ENCODE measurements at places on chromosomes 5 and 9.

GRCh38 chr5:122390694-122391093 is 78.7 kb downstream of the SNCAIP start:
- no peak for DNase-seq

DNA sequence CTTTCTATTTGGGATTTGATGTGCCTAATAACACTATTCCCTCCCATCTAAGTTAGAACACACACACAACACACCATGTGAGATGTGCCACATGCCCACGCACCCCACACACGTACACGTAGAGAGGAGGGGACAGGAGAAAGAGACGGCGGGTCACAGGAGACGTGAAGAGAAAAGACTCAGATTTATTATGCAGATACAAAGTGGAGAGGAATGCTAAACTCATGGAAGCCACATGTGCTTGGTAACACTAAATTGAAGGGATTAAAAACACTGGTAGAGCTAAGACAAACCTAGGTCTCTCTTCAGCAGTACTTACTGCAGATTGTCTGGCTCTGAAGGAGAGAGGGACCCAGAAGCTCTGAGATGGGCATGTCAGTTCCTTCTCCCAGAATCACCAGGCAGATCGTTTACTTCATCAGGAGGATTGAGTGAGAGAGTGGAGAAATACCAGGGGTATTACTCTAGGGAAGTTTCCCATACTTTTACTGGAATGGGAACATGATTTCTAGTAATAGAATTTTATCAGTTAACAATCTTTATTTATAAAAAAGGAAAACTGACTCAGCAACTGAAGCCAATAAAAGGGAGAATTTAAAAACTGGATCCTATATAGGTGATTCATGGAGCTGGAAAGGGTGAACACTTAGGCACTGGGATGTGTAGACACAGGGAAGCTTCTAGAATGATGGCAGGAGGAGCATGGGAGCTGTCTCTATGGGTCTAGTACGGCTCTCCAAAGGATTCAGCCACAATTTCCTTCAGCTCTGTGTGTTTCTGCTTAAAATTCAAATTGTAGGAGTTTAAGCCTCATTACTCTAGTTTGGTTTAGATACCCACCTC is 139.4 kb downstream of the MACIR start:
- no peak for DNase-seq

DNA sequence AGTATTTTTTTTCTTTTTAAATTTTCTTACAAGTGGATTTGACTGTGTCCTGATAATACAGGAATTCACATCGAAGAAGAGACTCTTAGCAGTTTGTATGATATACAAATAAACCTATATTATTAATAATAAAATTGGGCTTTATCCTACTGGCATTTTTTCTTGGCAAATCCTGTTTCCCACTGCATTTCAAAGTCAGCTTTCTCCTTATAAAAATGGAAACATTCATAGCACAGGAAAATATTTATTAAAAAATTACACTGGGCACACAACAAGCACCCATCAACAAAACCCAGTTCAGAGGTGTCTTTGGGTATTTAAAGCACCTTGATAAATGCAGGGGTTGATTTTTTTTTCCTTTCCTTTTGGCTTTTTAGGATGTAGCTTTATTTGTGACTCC is 200.9 kb downstream of the MEF2C start:
- no peak for DNase-seq

DNA sequence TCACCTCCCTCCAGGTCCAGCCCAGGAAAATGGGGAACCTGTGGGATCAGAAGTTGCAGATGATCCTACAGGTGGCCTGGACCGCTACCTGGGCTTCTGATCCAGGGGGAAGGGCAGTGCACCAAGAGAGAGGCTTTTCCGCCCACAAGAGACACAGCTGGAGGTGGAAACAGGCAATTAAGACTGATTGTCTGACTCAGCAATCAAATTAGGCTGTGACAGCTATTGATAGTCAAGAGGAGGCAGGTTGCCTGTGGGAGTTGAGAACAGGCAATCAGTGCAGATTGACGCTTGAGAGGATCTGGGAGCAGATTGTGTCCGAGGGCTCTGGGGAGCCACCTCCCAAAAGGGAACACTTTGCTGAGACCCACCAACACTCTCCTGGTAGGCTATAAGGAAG is 71.1 kb upstream of the SLC44A1 start:
- DNase-seq, result no peak

DNA sequence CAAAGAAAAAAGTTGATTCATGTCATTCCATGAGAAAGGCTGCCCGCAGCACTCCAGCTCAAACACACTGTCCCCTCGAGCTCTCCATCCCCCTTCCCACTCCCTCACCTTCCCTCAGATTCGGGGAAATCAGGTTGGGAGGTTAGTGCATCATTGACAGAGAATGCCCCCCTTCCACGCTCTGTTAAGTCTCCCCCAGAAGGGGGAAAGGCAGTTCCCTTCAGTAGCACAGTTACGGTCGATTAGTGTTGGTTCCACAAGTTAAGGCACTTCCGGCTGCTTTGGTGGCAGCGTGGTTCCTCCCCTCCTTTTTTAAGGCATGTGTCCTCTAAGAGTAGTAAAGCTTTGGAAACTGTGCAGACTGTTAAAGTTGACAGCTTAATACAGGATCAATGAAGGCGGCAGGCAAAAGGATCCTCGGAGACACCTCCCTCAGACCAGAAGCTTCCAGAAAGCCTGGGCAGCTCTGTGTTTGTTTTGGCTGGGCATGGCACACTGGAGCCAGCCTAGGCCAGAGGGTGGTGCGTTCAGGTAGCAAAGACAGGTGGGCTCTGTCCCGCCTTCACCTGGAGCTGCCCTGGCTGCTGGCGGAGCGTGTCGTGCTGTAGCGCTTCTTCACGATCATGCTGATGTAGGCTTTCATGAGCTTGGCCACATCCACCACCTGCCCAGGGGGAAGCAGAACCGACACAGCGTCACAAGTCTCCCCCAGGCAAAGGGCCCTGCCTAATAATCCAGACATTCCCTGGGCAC is 49.5 kb upstream of the RETREG1 start:
- no peak for DNase-seq

GRCh38 chr9:89780959-89781358 is 176.1 kb downstream of the GADD45G start:
- DNase-seq, result no peak

DNA sequence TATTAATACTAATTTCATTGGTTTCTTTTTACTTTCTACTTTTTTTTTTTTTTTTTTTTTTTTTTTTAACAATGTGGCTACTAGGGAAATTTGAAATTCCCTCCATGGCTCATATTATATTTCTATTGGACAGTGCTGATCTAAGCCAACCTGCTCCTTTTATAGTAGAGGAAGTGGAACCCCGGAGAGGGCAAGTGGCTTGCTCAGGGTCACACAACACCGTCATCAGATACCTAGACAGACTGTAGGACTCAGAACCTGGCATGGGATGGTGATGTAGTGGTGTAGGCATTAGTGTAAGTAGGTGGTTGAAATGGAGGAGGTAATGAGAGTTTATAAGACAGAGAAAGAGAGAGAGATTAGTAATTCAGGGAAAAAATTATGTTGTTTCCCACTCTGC is 10.8 kb downstream of the ZNF618 start:
- no peak for DNase-seq

DNA sequence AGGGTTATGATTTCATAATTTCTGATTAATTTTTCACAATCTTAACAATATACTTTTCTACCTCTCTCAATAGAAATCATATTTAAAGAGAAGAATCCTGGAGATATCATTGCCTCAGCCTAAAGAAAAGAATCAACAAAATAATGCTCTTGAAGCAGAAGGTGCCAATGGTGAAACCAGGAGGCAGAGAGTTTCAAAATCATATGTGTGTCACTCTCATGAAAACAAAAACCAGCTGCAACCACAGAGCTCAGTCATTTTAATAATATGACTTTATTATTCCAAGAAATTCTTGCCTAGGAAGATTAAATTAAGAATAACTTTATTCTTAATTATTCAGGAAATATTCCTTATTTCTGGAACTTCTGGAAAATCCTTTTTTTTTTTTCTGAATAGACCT is 266.8 kb upstream of the ACTBL2 start:
- no peak for DNase-seq

DNA sequence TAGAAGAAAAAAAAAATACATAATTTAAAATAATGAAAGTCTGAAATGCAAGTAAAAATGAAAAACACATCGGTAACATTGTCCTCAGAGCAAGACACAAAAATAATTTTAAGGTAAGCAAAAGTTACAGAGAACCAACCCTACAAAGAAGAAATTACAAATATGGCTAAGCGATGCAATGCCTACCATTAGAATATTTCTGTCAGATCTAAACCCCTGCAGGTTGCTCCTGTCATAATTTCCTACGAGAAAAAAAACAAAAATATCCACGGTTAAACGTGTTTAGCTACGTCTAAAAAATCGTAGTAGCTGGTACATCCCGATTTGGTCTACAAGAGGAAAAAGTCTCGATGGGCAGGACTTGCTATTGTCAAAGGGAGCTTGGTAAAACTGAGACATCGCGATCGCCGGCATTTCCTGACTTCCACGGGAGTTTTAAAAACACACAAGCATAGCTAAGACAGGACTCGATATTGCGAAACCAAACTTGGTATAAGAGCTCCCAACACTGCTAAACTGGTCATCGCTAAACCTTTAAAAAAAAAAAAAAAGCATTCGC is 1.1 kb upstream of the ANXA2R start:
- DNase-seq, result no peak

- DNase-seq, result no peak
Measured at GRCh38 chr5:110735556-110735955, 3.3 kb upstream of the SLC25A46 start.

DNA sequence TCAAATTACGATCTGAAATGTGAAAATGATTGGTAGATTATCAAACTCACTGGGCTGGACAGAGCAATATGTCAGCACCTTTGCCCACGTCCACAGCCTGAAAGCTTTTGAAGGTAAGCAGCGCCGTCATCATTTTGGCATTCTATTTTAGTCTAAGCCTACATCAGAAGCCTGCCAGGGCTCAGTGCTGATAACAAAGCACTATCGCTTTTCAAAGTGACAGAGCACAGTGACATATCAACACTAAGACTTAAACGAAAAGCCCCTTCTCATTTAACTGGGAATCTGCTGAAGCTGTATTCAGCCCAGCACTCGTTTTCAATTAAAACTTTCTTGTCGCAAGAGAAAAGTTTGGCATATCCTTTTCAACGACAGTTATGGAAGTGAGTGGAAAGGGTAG is 1076.3 kb downstream of the PTPRD start:
- DNase-seq, result no peak

DNA sequence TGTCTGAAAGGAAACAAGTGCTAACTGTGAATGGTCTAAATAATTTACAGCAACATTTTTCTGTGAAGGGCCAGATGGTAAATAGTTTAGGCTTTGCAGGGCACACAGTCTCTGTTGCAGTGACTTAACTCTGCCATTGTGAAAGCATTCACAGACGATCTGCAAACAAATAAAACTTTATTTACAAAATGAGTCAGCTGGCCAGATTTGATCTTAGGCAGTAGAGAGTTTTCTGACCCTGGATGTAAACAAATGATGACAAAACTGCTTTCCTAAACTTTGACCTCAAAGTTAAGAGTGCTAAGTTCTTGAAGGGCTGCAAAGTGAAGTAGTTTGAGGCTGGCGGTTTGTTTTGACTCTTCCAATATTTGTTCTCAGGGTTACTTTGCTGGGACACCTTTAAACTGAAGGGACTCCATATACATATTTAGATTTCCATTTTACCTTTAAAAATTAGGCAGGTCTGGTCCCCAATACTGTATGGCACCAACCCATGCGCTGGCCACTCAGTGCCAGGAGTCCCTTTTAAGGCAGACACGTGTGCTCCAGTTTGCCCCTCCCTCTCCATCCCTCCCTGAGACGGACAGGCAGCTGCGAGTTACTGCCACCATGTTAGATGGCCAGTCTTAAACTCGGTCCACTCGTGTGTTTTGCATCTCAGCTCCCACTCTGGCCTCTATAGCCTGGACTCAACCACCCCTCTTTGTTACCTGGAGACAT is 4.0 kb upstream of the ADAMTS16 start:
- DNase-seq, result no peak

- DNase-seq, result no peak
Measured at GRCh38 chr5:54703133-54703532, 185.6 kb downstream of the SNX18 start.

- DNase-seq, result no peak
Measured at GRCh38 chr5:35938568-35939227, at the start of gene CAPSL. CAPSL (minus strand) TSS chr5:35938622; CDS start chr5:35921120, 17,502 bp downstream.

DNA sequence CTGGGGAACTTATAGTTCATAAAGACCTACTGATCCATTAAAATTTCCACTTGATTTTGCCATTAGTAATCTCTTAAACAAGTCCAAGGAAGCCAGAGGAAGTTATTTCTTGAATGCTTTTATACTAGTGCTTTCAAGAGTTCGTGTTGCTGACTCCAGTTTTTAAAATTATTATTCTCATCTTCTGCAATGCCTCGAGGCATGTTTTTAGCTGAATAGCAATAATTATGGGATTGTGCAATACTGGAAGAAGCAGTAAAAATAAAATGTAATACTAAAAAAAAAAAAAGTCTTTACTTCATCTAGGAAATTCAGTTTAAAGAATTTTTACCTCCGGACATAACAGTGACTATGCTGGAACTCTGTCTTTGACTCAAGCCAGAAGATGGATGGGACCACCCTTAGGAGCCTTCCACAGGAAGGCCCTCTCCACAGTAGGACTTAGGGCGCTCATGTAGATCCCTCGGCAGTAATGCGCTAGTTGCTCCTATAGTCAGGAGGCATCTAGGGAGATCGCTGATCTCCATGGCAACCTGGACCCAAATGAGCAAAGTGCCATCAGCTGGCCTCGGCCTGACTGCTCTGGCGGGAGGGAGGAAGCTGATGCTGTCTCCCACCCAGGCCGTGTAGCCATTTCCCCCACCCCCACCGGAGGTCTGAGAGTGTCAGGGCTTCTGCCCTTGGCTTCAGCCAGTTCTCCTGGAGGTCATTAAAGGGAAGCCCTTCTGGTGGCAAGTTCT is 56.7 kb downstream of the DAPK1 start:
- no peak for DNase-seq

DNA sequence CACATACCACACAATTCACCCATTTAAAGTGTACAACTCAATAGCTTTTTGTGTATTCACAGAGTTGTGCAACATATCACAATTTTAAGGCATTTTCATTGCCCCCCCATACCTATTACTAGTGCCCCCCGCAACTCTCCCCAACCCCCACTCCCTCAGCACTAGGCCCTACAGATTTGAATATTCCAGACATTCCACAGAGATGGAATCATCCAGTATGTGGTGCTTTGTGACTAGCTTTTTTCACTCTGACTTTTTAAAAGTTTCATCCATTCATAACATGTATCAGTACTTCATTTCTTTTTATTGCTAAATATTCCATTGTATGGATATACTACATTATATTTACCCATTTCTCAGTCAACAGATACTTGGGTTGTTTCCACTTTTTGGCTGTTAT is 102.9 kb upstream of the LRRTM2 start:
- DNase-seq, result no peak
